ENCODE measurements at places on chromosomes 7 and 10.

DNA sequence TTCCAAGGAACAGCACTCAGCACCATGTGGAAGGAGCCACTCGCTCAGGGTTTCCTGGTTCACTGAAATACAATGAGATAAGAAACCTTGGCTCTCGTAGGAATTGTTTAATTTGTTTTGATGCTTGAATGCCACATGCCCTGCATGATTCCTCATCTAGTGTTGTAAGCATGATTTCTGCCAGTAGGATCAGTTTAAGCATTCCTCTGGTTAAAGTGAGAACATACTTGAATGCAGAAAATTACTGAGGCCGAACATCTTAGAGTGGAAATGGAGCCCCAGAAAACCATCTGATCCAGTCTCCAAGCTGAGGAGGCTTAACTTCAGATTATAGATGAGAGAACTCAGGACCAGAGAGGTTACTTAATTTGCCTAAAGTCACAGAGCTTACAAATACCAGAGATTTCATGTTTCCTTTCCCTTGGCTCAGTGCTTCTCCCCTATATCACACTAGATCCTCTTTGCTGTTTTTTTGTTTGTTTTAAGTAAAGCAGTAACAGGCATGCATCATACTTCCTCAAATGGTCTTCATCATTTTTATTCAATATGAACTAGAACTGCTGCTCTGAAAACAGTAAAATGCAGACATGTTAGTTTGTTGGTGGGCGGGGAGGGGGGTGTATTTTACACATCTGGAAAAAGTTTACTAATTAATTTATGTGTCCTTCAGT lies 125.1 kb downstream of the ADAM12 start:
- DNase-seq = no peak

DNA sequence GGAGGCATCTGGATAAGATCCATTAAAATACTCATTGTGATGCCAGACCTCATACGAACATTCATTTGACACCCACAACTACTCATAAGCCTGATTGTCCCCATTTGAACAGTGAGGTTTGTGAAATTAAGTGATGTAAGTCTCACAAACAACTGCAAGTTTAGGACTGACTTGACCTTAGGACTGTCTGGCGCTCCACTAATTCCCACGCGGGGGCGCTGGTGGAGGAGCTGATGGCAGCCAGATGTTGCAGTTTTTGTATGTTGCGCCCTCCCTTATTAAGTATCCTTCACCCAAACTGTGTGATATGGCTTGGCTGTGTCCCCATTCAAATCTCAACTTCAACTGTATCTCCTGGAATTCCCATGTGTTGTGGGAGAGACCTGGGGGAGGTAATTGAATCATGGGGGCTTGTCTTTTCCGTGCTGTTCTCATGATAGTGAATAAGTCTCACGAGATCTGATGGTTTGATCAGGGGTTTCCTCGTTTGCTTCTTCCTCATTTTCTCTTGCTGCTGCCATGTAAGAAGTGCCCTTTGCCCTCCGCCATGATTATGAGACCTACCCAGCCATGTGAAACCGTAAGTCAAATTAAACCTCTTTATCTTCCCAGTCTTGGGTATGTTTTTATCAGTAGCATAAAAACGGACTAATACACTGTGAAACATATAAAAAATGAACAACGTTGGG lies 20.3 kb upstream of the TIAL1 start:
- no peak for DNase-seq

GRCh38 chr7:116211913-116212596 lies 1.7 kb downstream of the TES start:
- no peak for DNase-seq

- DNase-seq = no peak
These were observed 285.5 kb downstream of the CCDC3 start for GRCh38 chr10:12716042-12716441.

DNA sequence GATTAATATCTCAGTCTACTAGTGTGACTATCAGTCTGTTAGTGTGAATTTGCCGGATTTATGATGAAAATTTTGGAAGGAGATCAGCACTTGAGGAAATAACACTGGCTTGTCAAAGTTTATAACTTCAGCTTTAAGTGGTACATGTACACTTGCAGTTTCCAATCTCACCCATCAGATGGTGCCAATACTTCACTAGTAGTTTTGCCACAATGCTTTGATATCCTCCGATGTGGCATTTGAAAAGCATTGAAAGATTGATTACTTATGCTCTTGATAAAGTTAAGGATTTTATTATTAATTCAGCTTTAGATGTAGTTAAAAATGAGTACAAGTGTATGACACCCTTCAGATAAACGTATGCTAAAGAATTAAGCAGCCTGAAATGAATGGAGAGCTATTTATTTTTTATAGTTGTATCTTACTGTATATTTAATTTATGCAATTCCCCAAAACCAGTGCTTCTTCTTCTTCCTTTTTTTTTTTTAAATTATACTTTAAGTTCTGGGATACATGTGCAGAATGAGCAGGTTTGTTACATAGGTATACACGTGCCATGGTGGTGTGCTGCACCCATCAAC lies 98.2 kb downstream of the ANLN start:
- peak; percentile 58 for DNase-seq

- no peak for DNase-seq
These were observed 830 bp upstream of the BMI1 start for GRCh38 chr10:22319980-22320558.

- peak; percentile 42 for DNase-seq
These were observed 91.8 kb downstream of the RGS10 start for GRCh38 chr10:119450606-119451299.

GRCh38 chr10:81472927-81473470 lies 402.0 kb upstream of the NRG3 start:
- DNase-seq = no peak

DNA sequence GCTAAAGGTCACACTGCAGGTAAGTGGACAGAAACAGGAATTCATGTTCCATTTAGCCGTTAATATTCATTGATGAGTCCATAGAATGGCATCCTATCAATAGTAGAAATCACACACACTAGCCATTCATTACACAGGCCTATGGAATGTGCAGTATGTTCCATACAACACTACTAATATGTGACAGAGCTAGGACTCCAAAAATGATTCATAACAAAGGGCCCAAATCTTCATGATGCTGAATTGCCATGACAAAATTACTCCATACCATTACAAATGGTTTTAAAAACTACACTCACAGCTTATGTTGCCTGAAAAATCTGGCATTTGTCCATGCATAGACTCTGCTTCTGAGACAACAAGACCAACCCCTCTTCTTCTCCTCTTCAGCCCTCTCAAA lies 549.1 kb downstream of the XPNPEP1 start:
- peak; percentile 45 for DNase-seq

DNA sequence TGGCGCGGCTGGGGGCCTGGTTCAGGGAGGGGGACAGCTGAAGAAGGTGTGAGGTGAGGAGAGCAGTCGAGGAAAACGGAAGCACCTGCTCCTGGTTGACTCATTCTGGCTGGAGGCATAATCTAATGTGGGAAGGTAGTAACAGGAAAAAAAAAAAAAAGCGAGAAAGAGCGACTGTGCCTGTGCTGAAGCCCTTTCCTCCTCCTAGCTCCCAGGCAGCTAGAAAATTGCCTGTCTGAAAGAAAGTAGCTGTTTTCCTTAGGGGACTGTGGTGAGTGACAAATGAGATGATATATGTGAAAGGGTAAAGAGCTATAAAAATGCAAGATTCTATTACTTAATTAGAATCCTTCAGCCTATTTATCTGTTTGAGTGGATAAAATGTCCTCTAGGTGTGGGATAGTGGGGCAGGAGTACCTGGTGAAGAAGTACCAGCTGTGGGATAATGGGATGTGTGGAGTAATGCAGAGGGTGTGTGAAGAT lies 4.9 kb upstream of the MEST start:
- DNase-seq = no peak

DNA sequence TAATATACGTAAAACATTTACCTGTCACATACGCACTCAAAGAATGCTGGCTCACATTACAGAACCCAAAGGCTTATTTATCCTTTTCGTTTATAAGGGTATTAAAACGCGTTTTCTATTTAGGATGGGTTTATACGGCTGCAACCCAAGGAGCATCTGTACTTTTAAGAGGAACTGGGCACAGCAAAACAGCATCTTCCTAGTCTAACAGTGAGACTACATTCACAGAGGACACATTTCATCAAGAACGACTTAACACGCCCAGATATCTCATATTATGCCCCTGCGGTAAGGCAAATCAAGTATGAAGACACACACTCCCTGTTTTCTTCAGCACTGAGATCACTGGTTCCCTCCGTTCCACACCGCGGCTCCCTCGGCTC lies 533 bp upstream of the DMTF1 start:
- DNase-seq = no peak

- no peak for DNase-seq
These were observed 125.0 kb downstream of the FOXP2 start for GRCh38 chr7:114539575-114539974.

- no peak for DNase-seq
These were observed 6.9 kb upstream of the ORAI2 start for GRCh38 chr7:102426268-102427018.

DNA sequence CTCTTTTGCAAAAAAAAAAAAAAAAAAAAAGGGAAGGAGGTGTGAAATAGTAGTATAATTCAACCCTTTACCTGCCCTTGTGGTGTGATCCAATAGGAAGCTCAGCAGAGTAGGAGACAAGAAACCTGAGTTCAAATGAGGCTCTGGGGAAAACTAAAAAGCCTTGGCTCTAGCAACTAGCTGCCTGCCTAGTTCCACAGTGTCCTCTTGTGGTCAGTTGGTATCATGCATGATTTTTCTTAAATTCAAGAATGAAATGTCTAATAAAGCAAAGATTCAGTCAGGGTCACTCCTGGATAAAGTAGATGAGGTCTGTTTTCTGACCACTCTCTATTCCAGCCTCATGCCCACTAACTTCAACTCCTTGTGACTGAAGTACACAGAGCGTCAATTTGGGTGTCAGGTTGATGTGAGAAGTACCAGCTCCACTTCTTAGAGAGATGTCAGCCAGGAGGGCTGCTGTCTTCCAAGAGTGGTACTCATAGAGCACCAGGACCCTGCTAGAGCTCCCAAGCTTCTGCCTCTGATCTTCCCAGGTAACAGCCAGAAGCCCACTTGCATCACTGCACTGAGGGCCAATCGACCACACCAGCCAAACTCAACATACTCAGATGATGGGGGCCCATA lies 10.5 kb downstream of the LSM5 start:
- peak; percentile 69 for DNase-seq

DNA sequence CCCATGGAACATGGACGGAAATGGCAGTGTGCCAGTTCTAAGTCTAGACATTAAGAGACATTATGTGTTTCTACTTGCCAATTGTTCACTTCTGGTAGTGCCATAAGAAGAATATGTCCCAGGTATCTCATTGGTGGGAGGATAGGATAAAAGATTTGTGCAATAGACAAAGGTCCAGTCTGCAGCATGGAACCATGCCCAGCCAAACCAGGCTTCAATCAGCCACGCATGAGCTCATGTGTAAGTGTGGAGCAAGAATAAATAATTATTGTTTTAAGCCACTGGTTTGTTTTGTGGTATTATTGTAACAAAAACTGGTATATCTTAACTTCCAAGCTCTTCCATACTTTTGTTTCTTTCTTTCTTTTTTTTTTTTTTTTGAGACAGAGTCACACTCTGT lies 153.6 kb upstream of the CTTNBP2 start:
- no peak for DNase-seq

- DNase-seq = no peak
These were observed 21.7 kb upstream of the KEL start for GRCh38 chr7:142983825-142984224.

DNA sequence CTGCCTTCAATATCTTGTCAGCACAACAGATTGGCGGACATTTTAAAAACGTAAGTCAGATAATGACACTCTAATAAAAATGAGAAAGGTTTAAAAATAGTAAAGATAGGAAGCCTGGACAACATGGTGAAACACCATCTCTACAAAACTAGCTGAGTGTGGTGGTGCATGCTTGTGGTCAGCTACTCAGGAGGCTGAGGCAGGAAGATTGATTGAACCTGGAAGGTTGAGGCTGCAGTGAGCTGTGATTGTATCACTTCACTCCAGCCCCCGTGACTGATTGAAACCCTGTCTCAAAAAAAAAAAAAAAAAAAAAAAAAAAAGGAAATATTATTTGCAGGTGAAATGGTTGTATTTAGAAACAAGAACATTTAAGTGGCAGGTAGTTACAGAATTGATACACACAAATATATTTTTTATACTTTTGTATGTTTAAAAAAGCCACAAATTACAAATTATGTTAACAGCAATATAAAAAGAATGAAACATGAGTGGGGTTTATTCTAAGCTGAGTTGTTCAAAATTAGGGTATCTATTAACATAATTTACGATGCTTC lies 141.9 kb downstream of the ADK start:
- DNase-seq = peak; percentile 15

DNA sequence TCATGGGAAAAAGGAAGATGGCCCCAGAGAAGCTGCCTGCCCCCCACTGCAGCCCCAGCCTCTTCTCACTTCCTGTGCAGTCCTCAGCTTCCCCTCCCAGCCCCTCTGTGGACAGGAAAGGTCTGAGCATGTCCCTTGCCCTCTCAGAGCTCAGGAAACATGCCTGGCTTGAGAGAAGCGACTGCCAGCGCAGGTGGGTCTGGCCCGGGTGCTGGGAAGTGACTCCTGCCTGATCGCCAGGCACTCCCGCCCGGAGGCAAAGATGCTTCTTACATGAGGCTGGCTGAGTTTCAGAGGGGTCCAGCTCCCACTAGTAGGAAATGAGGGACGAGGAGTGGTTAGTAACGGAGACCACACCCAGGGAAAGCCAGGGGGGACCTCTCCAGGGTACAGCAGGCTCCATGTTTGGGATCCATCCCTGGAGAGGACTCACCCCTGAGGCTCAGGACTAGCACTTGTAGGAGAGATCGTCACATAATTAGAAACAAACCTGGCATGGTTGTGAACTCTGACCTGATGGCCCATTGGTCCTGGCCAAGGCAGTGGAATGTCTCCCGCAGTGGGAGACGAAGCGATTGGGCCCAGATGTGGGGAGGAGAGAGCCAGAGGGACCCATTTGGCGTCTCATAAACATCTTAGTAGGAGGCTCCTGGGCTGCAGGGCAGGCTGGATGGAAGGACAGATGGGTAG lies 12.3 kb downstream of the ELN start:
- no peak for DNase-seq

DNA sequence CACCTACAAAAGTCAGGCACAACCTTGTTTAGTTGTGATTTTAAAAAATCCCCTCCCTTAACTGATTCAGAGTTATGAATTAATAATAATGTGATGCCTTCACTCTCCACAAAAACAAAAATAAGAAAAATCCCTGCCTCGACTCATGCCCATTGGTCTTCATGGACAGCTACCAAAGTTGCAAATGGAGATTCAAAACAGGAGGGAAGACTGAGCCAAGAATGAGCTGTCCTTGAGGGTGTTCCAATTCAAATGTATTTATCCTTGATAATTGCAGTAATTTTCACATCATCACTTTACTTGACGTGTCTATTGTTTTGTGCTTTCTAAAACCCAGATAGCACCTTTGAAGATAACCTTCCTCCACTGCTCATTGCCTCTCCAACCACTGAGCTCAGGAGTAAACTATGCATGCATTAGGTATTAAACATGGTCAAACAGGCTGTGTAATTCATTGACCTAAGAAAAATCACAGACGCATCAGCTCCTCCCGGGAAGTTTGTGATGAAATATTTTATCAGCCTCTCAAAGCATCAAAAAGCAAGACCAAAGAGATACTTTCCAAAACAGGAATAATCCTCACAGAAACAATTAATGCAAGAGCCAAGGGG lies 712.7 kb upstream of the IGFBP3 start:
- DNase-seq = no peak

All from urothelium cell line (cell line).